ENCODE measurements at places on chromosomes 4 and X. TPM values are rescaled to one million over a fixed set of nuclear protein-coding genes. Genes with fewer than 3 reads are reported as not detected.

Gene L1CAM
- 2.1 TPM for total RNA-seq

Gene TEX13D
- not detected for total RNA-seq

Gene IBSP
- not detected for total RNA-seq

Gene TMEM156
- total RNA-seq = 3.8 TPM

Gene RNF113A
- total RNA-seq = 12.0 TPM

Gene PABPC1L2A
- total RNA-seq = not detected

Gene GPR34
- total RNA-seq = not detected

Gene ASMT
- total RNA-seq = not detected
